ENCODE measurements at places on chromosomes 2 and 18.

- DNase-seq = no peak
These were observed 27.6 kb downstream of the STAT1 start for GRCh38 chr2:190986221-190986953.

- no peak for DNase-seq
These were observed 102.5 kb upstream of the ST8SIA3 start for GRCh38 chr18:57249883-57250282.

- no peak for DNase-seq
These were observed 13.4 kb upstream of the WIPF1 start for GRCh38 chr2:174611006-174611405.

DNA sequence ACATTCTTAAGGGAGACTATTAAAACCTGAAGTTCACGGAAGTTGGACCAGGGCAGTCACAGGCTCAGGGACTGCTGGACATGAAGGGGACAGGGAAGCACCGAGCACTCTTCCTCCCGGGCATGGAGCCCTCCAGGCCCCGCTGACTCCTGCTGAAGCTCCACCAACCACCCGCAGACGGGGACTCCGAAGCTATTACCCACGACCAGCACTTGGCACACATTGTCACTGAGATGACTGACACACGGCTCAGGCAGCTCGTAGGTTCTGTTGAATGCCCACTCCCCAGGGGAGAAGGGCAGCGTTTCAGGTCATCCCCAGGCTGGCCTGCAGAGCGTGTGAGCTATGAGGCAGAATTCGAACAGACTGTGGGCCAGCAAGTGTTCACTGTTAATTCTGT is 234.8 kb downstream of the NDUFA10 start:
- no peak for DNase-seq

GRCh38 chr18:67733088-67733487 is 216.6 kb upstream of the DSEL start:
- DNase-seq = no peak

DNA sequence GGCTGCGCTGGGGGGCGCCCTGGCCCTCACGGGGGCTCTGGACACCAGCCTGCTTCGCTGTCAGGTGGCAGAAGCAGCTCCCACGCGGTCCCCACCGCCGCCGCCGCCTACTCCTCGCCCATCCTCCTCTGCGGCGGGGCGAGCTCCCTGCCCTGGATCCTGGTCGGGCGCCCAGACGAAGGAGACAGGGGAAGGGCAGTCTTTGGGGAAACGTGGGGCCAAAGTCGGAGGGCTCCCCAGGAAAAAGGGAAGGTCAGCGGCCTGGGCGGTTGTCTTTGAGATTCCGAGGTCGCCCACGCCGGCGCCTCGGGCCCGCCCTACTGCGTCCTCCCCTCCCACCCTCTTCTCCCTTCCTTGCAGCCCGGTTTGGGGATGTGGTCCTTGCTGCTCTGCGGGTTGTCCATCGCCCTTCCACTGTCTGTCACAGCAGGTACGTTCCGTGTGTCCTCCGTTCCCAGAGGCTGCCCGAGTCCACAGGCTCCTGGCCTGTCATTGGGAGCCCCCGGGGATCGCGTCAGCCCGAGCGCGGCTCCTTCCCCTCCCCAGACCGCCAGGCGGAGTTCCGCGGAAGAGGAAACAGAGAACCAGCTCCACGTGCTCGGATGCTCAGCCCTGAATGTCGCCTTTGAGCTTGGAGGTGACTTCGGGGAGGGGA is 800 bp downstream of the IL1RL2 start:
- no peak for DNase-seq

GRCh38 chr2:170596576-170596975 is 118.6 kb upstream of the SP5 start:
- no peak for DNase-seq

- no peak for DNase-seq
These were observed 201.4 kb upstream of the SIX2 start for GRCh38 chr2:45210462-45211195.

GRCh38 chr2:195998070-195998469 is 70.6 kb downstream of the DNAH7 start:
- no peak for DNase-seq

DNA sequence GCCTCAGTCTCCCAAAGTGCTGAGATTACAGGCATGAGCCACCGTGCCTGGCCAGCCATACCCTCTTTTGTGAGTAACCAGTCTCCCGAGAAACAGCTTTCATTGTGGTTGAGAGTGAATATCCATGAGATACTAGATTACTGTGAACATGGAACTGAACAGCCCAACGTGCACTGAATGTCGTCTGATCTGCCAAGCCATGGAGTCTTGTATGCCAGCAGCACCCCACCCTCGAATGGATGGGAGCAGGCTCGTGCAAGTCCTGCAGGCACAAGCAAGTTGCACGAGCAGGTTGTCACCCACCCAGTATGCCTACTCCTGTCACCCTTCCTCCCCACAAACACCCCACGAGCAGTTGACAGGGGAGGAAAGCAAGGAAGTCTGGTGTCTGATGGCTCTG is 36.5 kb upstream of the TFCP2L1 start:
- no peak for DNase-seq

- no peak for DNase-seq
These were observed 83.3 kb downstream of the RND3 start for GRCh38 chr2:150404147-150404546.

DNA sequence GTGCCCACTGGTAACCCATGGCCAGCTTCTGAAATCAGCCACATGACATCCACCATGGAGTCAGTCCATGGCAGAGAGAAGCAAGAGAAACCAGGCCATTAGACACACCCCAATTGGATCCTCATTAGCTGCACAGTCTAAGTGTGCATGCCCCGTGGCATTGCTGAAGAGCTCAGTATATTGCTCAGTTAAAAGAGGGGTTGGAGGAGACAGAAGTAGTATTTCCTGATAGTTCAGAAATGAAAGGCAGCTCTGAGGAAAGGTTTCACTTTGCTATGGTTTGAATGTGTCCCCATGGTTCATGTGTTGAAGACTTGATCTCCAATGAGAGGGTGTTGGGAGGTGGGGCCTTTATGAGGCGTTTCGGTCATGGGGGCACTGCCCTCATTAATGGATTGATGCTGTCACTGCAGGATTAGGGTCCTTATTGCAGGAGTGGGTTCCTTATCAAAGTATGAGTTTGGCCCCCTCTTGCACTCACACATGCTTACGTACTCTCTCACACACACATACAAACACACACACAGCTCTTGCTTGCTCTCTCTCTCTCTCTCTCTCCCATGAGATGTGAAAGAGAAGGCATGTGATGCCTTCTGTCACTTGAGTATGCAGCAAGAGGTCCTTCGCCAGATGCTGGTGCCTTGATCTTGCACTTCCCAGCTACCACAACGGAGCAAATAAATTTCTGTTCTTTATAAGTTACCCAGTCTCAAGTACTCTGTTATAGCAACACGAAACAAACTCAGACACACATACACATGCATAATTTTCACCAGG is 58.0 kb downstream of the TMEM163 start:
- no peak for DNase-seq

DNA sequence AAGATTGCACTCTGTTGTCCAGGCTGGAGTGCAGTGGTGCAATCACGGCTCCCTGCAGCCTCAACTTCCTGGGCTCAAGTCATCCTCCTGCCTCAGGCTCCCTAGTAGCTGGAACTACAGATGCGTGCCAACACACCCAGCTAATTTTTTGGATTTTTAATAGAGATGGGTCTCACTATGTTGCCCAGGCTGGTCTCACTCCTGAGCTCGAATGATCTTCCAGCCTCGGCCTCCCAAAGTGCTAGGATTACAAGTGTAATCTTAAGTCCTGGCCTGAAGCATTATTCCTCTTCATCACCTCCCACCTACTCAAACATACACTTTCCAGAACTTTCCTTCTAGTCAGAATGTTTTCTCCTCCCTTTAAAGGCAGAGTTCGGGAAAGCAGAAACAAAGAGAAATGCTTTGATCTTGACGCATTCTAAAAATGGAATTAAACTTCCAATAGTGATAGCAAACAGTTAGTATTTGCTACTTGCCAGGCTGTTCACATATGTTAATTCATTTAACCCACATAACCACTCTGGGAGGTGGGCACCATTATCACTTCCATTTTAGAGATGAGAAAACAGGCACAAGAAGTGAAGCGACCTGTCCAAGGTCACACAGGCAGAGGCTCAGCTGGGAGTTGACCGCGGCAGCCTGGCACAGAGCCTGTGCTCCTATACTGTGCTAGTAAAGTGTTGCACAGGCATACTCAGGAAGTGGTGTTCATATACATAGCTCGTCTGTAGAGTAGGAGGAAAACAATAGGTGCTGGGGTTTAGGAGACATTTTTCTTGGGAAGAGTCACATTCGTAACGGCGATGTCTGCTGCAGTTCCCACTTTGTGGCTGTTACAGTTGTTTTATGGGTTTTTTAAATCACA is 24.6 kb downstream of the TEX44 start:
- DNase-seq = no peak

DNA sequence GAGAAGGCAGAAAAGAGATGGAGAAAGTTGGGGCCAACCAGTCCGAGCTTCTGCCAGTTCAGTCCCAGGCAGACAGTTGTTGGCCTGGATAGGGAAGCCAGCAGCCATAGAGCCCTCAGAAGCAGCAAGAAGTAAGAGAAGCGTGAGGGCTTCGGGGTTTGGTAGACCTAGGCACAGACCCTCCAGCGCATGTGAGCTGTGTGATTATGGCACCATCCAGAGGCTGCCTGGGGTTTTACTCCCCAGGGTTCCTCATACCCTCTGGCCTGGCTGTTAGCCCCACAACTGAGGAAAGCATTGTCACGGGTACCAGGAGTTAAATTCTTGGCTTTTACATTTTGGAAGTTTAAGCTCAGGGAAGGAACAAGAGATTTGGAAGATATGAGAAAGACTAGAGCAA is 93.7 kb upstream of the RAB6C start:
- peak; percentile 39 for DNase-seq

DNA sequence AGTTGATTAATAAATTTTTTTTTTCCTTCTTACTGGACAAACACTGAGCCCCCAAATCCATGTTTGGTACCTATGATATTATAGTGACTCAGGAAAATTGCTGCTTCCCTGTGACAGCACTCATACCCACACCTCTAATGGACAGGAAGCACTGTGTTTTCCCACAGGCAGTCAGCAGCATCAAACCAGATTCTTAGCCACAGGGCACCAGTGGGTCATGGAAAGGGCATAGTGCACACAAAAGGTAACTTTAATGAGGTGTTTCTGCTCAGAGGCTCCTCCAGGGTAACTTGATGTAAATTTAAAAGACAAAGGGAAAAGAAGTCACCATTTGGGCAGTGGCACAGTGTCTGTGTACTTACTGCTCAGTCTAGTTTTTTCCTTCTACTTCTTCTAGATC is 34.1 kb downstream of the SERPINB11 start:
- DNase-seq = no peak

GRCh38 chr2:133434959-133435668 is 133.1 kb downstream of the NCKAP5 start:
- DNase-seq = no peak

DNA sequence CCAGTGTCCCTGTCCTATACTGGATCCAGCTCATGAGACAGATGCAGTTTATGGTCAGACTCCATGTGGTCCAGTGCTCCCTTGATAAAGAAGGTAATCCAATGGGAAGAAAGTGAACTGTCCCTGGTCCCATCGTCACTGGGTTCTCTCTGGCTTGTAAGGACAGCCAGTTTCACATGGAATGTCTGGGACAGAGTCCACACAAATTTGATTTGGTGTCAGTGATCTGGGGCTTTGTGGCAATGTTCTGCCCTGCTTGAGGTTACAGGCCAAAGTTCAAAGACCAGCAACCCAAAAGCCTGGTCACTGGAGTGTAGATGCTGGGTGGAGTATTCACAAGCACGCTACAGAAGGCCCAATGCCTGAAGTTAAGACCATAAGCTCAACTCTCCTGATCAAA is 22.2 kb upstream of the FHL2 start:
- no peak for DNase-seq

DNA sequence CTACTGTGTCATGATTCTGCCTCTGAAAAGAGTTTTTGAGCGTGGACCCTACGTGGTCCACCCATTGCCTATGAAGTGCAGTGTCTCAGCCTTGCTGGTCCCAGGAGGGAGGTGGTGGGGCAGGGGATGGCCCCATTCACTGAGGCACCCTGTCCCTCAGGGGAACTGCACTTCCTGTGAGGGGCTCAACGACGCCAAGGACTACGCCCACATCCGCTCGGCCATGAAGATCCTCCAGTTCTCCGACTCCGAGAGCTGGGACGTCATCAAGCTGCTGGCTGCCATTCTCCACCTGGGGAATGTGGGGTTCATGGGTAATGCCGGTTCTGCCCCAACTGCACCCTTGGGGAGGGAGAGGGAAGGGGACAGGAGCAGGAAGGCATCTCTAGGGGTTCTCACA is 42.5 kb downstream of the MYO7B start:
- no peak for DNase-seq

DNA sequence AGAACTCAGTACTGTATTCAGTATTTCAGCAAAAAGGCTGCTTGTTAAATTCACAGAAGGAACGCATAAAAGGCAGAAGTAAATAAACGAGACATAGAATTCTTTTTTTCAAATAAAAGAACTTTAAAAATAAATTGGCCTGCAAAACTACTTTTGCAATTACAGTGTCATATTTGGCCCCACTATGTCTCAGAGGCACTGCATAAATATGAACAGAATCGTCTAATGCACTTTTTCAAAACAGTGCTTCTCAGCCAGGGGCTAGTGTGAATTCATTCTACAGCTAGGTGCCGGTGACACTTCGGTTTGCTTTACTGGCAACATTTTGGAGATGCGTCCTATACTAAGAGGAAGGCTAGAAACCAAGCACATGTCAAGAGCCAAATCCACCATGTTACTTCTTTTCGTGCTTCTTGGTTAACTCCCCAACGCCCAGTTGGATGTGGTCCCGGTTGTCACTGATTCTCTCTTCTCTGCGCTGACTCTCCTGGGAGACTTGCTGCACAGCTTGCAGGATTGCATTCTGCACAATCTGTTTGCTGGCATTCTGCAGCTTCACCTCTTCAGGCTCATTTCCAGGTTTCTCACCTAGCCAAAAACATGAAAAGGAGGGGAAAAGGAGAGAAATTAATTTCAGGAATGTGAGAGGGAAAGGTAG is 51.8 kb downstream of the AKAIN1 start:
- no peak for DNase-seq

DNA sequence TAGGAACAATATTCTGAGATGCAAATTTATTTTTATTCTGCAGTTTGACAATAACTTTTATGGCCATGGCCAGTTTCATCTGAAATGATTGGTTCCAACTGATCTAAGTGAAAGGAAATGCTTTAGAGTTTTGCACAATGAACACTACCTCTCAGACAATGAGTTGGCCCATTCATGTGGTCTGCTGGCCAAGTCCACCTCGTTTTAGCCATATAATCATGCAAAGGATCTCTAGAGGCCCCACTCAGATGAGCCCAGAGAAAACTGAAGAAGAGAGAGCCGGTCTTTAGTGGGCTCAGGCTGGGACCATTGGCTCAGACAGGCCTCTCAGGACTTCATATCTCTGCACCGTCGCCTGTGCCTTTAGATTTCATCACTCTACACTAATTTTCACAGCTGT is 254.7 kb downstream of the MREG start:
- DNase-seq = no peak

- DNase-seq = no peak
These were observed 39.1 kb downstream of the FBXO11 start for GRCh38 chr2:47867205-47867604.

GRCh38 chr2:71456617-71457016 is 3.3 kb downstream of the DYSF start:
- DNase-seq = no peak

All from neural progenitor cell (in vitro differentiated cells).